Smooth muscle cell of the umbilical artery (primary cell): ENCODE measurements at places on chromosomes 1 and 21. TPM values are rescaled to one million over a fixed set of nuclear protein-coding genes. Genes with fewer than 3 reads are reported as not detected.

Gene ATP5PO
- 82.5 and 138 TPM in 2 replicates for total RNA-seq

Gene GBP4
- total RNA-seq = 0.32 and 3.9 TPM in 2 replicates

Gene TTC39A
- total RNA-seq = 0.30 and 0.51 TPM in 2 replicates

Gene CCDC24
- 3.3 and 4.8 TPM in 2 replicates for total RNA-seq

Gene IL10RB
- 33.9 and 56.4 TPM in 2 replicates for total RNA-seq

Gene RGS5
- 11.0 and 33.9 TPM in 2 replicates for total RNA-seq

Gene MROH9
- under 0.01 TPM in 1 of 2 replicates, not detected in the other for total RNA-seq

Gene MRPL20
- 53.1 and 68.6 TPM in 2 replicates for total RNA-seq

Gene LRRC71
- 0.37 TPM in 1 of 2 replicates, not detected in the other for total RNA-seq
